Ureter (tissue), 1 donor: ENCODE measurements at places on chromosomes 2 and 18. TPM values are rescaled to one million over a fixed set of nuclear protein-coding genes. Genes with fewer than 3 reads are reported as not detected.
A peak's percentile ranks its signal among the peaks of the same experiment; 100 is the strongest.

INHA gene
- 0.78 TPM for total RNA-seq

MROH2A gene
- total RNA-seq, result 9.3 TPM

CACNB4 gene
- 3.3 TPM for total RNA-seq

RGPD3 gene
- total RNA-seq, result 0.10 TPM

DNAH7 gene
- total RNA-seq, result 5.5 TPM

PRSS56 gene
- total RNA-seq, result not detected

SPTBN1 gene
- 380 TPM for total RNA-seq

NEU2 gene
- total RNA-seq, result not detected

DLX2 gene
- not detected for total RNA-seq

PLA2R1 gene
- 19.0 TPM for total RNA-seq

- DNase-seq, result no peak
These were observed 247.5 kb downstream of the CMPK2 start for GRCh38 chr2:6618201-6618600.

- DNase-seq, result no peak
These were observed 84.7 kb upstream of the BOD1L2 start for GRCh38 chr18:57062178-57062577.

- DNase-seq, result no peak
These were observed 222.5 kb upstream of the SESTD1 start for GRCh38 chr2:179487010-179487731.

DNA sequence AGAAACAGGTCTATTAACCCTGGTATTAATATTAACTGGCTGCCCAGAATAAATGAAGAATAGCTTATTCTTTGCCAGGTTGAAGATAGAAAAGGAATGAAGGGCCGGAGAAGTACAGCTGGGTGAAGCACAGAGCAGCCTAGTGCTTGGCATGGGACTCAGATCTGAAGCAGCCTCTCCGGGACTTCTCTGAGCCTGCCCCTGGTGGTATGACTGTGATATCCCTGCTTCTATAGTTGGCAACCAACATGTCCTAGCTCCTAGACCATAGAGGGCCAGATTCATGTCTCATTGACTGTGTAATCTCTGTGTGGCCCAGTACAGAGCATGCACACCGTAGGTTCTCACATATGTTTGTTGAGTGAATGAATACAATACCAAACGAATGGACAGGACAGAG is 107.8 kb downstream of the MSH2 start:
- DNase-seq, result no peak

- DNase-seq, result no peak
These were observed 95.8 kb upstream of the DPP10 start for GRCh38 chr2:114346658-114347057.

DNA sequence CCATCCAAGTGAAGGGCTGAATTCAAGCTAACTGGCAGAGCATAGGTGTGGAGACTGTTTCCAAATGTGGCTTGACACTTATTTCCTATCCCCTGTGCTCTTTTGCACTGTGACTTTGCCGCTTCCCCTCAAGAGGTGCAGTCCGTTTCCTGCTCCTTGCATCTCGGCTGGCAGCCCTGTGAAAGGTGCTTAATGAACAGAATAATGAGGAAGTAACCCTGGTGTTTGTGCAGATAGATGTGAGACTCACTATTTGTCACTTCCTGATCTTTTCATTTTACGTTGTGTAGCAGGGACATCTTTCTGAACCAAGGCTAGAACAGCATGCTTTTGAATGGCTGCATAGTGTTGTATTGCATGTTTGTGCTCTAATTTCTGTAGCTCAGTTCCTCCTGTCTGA is 60.8 kb downstream of the CEP192 start:
- no peak for DNase-seq

DNA sequence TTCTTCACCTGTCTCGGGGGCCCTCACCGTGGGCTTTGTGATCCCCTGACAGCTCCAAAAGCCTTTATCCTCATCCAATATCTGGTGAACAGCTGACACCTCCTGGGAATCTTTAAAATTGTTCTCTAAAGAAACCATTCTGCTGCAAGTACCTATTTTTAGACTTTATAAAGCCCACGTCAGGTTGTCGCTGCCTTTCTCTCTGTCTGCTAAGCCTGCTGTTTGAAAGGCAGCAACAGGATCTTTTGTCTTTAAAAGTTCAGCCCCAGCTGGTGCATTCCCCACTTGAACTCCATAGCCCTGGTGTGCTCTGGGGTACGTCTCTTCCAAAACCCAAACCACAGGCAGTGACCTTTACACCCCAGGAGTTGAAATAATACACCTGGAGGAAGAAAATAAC is 145.0 kb downstream of the NEDD4L start:
- no peak for DNase-seq

GRCh38 chr18:51160646-51161045 is 36.8 kb downstream of the MEX3C start:
- DNase-seq, result no peak

DNA sequence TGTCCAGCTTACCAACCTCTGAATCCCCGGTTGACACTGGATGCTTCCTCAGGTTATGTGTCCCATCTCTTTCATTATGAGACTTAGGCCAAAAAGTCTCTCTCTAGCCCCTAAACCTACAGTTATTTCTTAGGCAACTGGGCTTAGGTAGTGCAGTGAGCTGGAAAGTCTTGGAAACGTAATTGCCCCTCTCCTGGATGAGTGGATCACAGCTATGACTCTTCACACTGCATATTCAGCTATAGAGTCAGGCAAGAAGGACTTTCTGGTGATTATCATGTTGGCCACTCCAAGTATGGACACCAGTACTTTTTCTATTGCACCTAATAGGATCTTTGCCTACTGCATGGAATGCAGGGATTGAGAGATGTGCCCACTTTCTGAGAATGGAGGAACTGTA is 458.3 kb upstream of the CELF4 start:
- no peak for DNase-seq

DNA sequence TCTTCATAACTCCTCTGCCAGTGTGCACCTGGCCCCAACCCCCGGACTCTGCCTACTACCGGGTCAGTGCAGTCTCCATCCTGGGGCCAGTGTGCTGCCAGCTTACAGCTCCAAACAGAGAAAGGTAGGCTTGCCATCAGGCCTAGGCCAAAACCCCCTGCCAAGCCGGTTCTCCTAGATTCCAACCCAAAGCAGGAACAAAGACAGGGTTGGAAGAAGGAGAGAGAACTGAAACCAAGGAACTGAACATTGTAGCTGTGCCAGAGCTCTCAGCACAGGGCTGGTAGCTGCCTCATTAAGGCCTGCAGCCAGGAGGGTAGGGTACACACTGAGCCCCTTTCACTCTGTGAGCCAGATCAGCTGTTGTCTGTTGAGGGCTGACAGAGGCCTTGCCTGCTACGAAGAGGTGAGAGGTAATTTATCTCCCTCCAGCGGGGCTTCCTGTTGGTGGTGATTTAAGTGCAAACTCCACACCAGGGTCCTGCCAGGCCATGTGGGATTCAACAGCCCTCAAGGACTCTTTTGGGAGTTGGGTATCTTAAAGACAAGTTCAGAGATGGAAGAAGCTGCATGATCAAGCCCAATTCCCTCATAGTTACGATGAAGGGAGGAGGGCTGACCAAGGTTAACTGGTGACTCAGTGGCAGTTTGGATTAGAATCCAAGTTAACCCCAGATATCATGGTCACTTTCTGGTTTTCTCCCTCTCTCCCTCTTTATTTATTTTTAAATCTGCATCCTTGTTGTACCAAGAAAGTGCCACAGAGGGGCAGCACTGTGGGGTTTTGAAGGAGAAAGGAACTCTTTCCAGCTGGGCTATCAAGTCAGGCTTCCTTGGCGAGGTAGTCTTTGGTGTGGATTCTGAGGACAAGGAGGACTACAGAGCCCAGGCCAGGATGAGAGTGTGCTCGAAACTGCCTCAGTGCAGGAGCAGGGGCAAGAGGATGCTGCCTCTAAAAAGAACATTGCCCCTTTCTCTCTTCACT is 48.1 kb downstream of the CYRIA start:
- DNase-seq, result peak; percentile 81

DNA sequence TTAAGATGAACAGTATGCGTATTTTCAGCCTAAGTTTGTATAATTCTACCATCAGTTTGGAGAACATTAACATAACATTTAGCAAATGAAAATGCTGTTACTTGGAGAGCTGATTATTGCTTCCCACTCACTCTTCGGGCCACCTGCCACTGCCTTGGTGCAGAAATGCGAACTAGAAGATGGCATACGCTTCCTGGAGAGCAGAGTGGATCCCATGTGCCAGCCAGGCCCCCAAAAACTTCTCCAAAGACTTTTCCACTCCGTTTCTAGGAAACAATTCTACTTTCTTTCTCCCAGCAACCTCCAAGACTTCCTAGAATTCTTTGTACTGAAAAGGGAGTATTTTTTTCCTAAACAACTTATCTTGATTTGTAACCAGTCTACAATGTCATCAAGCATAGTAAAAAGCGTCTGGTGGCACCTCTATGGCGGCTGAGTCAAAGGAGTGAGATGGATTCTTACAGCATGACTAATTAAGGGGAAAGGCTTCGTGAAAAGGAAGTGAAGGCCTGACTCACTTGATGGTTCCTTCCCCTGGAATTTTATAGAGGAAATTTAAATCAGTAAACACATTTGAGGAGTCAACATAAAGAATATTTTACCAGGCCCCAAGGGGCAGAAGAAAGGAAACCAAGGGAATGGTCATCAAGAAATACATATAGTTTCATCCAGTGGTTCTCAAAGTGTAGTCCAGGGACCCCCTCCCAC is 36.6 kb downstream of the FEZ2 start:
- no peak for DNase-seq

GRCh38 chr2:9472511-9472910 is 1.8 kb upstream of the IAH1 start:
- no peak for DNase-seq

- DNase-seq, result no peak
These were observed 14.5 kb downstream of the VIT start for GRCh38 chr2:36710858-36711515.

- DNase-seq, result no peak
These were observed 114.7 kb downstream of the DNAH6 start for GRCh38 chr2:84631047-84631446.

DNA sequence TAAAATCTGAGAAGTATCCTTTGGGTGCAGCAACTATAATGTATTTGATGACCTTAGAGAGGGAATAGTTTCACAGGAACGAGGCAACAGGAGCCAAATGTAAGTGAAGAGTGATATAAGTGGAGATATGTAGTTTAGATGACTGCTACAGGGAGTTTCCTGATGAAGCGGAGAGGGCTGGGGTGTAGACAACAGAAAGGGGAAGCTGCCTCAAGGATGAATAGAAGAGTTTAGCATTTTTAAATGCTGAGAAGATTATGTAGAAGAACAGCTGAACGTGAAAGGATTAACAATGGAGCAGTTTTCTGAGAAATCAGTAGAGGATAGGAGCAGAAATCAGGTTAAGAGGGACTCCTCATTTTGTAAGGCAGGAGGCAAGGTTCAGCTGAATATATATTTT is 133.3 kb downstream of the LCLAT1 start:
- no peak for DNase-seq

- DNase-seq, result no peak
These were observed 225.6 kb downstream of the HDAC4 start for GRCh38 chr2:239175181-239175580.

- DNase-seq, result no peak
These were observed 190.4 kb downstream of the MYO3B start for GRCh38 chr2:170368370-170368769.

- DNase-seq, result no peak
These were observed 347.9 kb downstream of the ADCYAP1 start for GRCh38 chr18:1252534-1252933.

DNA sequence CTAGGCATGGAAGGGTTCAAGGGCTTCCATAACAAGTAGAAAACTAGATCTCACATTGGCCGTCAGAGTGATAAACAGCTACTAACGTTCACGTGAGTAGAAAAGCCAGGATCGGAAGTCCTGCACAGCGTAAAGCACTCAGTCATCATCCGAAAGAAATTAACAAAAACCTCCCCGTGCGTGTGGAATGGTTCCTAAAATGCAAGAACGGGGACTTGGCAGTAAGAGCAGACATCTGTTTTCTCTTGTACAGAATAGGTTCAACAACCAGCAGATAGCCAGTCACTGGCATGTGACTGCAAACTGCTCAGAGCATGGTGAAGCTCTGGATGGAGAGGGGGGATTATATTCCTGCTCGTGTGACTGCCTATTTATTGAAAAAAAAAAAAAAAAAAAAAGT is 106.9 kb upstream of the ITGB6 start:
- no peak for DNase-seq

GRCh38 chr2:98382739-98383138 is 36.5 kb downstream of the CNGA3 start:
- no peak for DNase-seq

GRCh38 chr2:6845903-6846302 is 19.8 kb downstream of the CMPK2 start:
- no peak for DNase-seq

GRCh38 chr18:26003356-26003755 is 87.1 kb downstream of the SS18 start:
- DNase-seq, result no peak

- DNase-seq, result peak; percentile 74
These were observed 5.8 kb upstream of the MRPL33 start for GRCh38 chr2:27765621-27766286.

DNA sequence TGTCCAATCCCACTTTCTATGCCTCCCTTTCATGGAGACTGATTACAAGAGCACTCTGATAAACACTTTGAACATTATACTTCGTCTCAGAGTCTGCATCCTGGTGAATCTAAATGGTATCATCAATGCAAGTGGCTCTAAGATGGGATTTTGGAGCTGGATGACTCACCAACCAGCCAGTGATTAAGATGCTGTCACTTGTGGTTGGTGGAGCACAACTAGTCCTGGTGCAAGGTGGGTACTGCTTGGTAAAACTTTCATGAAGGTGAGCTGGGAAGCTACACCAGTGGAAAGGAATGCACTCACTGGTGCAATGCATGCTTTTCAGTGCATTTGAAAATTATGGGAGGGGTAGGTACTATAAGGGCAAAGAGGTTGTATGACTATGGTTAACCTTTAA is 137.7 kb upstream of the TRIB2 start:
- DNase-seq, result no peak

DNA sequence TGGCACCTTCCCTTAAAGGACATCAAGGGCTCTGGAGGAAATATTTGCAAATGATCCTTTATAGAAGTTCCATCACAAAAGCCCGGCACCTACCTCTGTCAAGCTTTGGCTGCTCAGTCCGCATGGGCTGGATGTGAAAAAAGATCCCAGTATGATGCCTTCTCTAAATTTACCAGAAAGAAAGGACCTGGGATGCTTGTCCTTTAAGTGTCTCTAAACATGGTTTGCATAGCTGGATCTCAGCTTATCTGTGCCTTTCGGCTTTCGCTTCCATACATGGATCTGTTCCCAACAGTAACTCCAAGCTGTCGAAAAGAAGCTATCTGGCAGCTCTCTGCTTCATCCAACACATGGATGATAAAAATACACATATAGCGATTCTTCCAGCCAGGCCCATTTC is 60.4 kb upstream of the SLC8A1 start:
- DNase-seq, result no peak

- DNase-seq, result no peak
These were observed 59.0 kb downstream of the SEPTIN10 start for GRCh38 chr2:109554758-109555157.

DNA sequence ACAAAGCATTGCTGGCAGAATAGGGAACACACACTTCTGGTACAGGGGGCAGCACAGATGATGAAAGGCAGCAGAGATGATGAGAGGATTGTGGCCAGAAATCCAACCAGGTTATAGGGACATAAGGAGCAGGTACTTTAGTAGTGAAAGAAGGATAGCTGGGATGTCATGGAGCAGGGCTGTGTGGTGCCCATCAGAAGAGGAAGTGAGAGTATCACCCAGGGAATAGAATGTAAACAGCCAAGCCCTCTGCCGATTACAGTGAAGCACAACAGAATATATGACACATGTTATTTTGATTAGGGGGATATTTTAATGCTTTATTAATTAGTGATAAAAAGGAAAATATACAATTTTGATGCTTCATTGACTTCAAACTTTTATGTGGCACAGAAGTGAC is 883.4 kb upstream of the CDH2 start:
- DNase-seq, result no peak
